ENCODE measurements at places on chromosomes 6 and 20.

DNA sequence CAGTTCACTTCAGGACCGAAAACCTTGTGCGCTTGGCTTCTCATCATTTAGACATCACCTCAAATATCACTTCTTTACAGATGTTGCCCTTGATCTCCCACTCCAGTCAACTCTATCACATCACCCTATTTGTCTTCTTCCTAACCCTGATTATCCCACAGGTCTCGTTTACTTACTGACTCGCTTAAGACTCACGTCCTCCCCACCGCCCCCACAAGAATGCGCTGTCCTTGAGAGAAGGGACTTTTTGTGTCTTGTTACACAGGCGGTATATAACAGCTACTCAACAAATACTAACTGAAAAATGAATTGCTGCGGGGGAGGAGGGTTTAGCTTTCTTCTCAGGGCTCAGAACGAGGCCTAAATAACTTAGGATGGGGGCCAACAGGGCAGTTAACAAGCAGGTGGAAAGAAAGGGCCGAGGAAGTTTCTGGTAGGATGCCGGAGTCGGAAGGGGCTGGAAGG, 527 bp downstream of the TOMM34 start:
- no peak for DNase-seq

GRCh38 chr6:6521961-6522482, 66.5 kb upstream of the LY86 start:
- DNase-seq, result no peak

DNA sequence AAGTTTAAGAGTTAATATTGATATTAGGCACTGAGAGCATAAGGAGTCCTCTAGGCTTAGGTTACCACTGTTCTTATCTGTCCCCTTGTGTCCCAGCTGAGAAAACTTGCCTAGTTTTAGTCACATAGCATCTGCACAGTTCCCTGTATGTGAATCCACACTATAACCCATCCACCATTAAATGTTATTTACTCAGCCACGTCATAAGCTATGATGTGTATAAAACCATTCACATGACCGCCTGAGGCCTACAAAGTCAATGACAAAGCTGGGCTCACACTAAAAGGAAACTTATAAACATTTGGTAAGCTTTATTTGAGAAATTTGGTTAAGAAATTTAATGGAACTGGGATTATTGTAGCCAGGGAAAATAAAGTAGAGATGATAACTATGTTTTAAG, 59.2 kb upstream of the TFAP2D start:
- no peak for DNase-seq

DNA sequence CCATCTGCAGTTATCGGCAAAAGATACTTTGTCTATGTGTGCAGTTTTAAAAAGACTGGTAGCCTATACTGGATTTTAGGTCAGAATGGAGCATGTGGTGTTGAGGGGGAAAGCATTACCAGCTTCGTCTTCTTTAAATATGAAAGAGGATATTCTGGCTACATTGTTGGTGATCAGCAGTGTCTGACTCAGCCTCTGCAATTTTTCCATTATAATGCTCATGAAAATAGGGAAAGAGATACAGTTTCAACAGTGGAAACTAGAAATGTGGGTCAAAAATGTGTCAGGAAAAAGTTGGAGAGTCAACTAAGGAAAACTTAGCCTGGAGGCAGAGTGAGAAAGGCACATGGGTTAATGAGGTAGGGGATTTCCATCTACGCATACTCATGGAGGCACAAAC, 45.2 kb downstream of the HDGFL1 start:
- DNase-seq, result no peak

DNA sequence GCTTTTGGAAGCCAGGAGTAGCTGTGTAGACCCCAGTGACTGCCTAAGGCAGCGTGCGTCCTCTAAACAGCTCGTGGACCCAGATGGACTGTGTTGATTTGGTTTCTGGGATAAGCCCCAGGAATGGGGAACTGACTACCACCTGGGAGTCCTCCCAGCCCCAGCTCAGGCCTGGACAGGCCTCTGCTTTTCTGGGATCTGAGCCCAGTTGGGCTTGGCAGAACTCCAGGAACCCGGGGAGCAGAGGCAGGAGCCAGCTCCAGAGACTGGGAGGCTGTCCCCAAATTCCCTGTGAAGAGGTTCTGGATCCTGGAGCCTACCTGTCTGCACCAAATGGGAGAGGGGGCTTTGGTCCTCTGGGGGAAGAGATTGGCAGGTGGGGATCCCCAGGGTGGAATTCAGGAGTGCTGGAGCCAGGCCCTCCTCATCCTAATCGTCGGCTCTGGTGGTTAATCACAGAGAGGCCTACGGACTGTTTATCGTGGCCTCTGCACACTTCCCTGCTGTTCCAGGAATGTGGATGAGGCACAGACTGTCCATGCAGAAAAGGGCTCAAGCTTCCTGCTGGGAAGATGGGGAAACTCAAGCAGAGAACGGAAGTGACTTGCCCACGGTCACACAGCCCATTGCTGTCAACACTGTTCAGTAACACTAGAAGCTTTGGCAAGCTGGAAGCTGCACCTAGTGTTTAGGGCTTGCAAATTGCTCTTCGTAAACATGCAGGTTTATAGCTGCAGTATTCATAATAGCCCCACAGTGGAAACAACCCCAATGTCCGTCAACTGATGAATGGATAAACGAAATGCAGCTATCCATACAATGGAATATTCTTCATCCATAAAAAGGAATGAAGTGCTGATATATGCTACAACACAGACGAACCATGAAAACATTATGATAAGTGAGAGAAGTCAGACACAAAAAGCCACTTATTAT, 100.6 kb downstream of the KCNB1 start:
- peak; percentile 77 for DNase-seq

GRCh38 chr6:41430875-41431274, 95.5 kb downstream of the NCR2 start:
- no peak for DNase-seq

GRCh38 chr6:33924681-33925080, 120.9 kb upstream of the MLN start:
- DNase-seq, result no peak

DNA sequence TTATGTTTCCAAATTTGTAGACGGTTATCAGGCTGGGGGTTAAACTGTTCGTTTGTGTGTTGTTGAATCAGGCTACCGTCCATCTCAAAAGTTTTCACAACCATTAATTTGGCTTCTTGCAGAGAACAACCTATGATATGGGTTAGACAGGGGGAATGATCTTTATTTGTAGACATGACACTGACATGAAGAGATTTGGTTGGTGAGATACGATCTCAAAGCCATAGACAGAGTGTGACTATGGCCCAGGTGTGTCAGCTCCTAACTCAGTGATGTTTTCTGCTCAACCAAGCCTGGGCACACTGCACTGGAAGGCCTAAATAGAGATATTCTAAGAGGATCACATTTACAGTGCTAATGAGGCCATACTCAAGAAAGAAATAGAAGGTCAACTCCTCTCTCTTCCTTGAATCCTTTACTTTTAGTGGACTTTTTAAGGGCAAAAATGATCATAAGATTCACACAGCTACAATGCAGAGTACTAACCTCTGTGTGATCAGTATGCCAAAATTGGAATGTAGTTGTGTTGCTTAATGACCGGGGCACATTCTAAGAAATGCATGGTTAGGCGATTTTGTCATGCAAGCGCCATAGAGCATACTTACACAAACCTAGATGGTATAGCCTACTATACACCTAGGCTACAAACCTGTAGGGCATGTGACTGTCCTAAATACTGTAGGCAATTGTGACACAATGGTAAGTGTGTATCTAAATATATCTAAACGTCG, 17.6 kb upstream of the SNRNP48 start:
- no peak for DNase-seq

DNA sequence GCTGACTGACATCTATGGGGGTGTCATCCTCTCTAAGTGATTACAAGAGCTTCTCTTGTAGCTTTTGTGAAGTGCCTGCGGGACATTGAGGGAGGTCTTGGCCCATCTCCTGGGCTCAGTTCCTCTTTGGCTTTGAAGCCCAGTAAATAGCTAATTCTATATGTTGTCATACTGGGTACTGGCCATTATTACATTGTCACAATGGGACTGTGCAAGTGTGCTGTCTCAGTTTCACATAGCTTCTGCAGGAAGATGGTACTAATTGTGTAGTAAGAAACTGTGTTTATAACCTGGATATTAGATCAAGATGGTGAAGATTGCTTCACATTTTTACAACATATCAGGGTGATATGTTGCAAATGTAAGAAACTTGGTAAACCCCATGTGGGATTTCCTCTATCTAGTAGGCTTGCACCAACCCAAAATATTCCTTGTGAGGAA, 19.9 kb downstream of the SPINT3 start:
- no peak for DNase-seq

DNA sequence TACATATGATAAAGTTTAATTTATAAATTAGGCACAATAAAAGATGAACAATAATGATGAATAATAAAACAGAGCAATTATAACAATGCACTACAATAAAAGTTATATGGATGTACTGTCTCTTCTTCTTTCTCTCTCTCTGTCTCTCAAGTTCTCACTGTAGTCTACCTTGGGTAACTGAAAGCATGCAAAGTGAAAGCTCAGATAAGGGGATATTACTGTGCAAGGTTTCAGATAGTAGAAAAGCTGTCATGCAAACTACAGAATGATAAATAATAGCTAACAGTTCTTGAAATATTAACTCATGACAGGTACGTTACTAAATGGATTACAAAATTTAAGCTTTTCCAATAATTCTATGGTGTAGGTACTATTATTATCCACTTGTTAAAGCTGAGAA, 311.9 kb upstream of the PRDM1 start:
- no peak for DNase-seq

- DNase-seq, result no peak
Observed at GRCh38 chr6:140274548-140274947, 900.1 kb upstream of the CITED2 start.

- DNase-seq, result no peak
Observed at GRCh38 chr20:40991181-40991889, 37.3 kb upstream of the TOP1 start.

GRCh38 chr6:155158030-155158843, 105.6 kb upstream of the CLDN20 start:
- no peak for DNase-seq

DNA sequence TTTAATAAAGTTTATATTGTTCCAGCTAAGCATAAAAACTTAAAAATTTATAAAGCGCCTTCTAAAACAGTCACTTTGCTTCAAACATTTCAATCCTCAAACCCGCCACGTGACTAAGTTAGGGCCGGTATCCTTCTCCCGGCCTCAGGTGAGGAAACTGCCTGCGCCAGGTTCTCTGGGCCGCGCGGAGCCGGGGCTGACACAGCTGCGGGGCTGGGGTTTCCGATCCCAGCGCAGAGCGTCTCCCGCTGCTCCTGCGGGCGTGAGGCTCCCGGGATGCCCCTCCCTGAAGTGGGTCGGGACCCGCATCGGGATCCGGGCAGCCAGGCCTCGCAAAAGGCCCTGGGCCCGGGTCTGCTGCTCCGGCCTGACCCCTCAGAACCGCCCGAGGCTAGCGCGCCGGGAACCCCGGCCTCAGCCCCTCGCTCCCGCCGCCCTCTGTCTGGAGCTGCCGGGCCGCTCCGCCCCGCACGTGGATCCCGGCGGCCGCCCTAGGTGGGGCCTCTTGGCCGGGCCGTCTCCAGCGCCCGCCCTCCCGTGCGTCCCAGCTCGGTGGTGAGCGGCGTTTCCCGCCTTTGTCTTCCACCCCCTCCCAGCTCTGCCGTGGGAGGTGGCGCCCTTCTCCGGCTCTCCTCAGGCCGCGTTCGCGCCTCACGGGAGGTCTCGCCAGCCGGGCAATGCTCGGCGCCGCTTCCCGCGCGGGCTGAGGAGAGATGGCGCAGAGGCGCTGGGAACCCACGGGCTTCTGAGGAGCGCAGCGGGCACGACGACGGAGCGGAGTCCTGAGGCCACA, 267.9 kb downstream of the DLL1 start:
- peak; percentile 35 for DNase-seq

DNA sequence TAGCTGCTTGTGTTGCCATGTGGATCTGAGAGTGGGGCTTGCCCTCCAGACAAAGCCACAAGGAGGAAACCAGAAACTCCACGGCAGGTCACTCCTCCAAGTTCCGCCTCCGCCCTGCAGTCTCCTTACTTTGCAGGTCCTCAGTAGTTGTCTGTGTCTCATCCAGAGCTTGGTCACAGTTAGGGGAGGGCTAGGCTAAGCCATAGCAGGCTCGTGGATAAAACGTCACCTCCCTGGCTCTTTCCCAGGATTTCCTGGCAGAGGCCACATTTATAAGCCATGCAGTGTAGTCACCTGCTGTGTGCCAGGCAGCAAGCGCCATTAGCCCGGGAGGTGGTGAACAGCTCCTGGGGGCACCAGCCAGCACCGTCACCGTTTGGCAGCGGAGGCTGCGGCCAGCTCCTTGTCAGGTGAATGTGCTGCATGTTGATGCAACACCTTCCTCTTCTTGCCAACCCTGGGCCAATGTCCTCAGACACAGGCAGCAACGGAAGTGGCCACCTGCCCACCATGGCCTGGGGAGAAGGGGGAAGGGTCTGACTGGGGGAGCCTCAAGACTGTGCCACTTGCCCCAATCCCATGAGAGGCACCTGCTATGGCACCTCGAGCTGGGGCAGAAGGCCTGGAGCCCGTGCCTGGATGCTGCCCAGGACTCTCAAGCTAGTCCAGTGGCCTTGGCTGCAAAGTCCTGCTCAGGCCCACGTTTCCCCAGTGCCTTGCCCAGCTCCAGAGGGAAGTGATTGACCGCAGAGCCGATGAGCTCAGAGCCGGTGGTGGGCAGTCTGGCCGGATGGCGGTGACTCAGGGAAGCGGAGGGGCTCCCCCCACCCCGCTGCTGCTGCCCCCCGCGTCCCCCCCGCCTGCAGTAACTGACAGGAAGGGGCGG, 39.0 kb upstream of the SLCO4A1 start:
- no peak for DNase-seq

DNA sequence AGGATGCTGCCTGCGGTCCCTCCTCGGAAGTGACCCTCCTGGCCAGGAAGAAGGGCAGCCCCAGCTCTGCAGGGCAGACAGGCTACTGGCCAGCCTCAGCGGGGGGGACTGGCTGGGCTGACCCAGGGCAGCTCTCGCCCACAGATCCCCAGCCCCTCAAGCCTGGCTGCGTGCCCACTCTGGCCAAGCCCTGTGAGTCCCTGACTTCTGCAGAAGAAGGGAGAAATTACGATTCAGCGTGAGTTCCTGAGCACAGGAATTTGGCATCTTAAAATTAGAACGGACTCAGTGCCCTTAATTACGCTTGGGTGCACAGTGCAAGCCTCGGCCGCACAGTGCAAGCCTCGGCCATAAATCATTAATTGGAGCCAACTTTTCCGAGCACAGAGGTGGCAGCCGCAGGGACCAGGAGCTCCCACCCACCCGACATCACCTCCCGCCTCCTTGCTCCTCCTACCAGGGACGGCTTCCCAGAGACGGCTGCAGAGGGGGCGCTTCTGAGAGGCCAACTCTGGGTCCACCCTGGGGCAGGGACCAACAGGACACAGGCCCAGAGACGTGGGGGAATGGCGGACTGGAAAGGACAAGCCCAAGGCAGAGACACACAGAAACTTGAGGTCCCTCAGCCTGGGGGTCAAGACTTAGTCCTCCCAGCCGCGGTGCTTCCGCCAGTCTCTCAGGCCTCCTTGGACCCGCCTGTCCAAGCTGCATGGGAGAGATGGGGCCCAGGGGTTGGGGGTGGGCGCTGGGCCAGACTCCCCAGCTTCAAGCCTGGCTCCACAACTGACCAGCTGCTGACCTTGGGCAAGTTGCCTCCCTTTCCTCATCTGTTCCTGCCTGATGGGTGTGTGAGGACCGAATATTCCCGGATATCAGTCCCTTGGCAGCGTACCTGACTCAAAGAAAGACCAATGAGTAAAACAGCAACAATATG, 165.4 kb downstream of the TAF4 start:
- peak; percentile 86 for DNase-seq
